ENCODE measurements at places on chromosomes 2 and 18.

GRCh38 chr2:126952216-126952615 lies 53.5 kb downstream of the TEX51 start:
- no peak for DNase-seq

GRCh38 chr2:159916511-159916910 lies 118.5 kb upstream of the CD302 start:
- no peak for DNase-seq

- no peak for DNase-seq
Observed at GRCh38 chr2:239424337-239425045, 23.7 kb upstream of the HDAC4 start.

- DNase-seq, result peak; percentile 7
Observed at GRCh38 chr2:142877216-142877838, at the start of gene KYNU. Gene KYNU, plus strand, starts transcription at chr2:142877664. Its CDS starts 7,704 bp downstream, at chr2:142885368.

- no peak for DNase-seq
Observed at GRCh38 chr2:149221898-149222297, 108.5 kb upstream of the LYPD6 start.

GRCh38 chr2:159808032-159808425 lies 10.0 kb upstream of the CD302 start:
- DNase-seq, result no peak

DNA sequence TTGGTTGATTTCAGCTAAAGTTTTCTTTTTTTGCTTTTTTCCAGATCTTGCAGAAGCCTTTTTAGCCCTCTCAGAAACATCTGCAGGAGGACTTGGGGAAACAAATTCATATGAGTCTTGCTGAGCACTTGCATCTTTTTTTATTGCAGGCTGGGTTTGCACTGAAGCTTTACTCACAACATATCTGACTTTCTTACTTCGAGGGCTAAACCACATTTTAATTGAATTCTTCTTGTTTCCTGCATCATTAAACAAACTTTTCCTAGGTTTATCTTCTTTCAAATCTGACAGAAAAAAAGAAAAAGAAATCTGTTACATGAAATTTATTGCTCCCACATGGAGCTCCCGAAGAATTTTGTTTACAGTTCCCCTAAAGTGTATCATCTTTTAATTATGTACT lies 28.3 kb downstream of the BARD1 start:
- no peak for DNase-seq

- DNase-seq, result no peak
Observed at GRCh38 chr2:38454081-38454480, 77.0 kb upstream of the ATL2 start.

DNA sequence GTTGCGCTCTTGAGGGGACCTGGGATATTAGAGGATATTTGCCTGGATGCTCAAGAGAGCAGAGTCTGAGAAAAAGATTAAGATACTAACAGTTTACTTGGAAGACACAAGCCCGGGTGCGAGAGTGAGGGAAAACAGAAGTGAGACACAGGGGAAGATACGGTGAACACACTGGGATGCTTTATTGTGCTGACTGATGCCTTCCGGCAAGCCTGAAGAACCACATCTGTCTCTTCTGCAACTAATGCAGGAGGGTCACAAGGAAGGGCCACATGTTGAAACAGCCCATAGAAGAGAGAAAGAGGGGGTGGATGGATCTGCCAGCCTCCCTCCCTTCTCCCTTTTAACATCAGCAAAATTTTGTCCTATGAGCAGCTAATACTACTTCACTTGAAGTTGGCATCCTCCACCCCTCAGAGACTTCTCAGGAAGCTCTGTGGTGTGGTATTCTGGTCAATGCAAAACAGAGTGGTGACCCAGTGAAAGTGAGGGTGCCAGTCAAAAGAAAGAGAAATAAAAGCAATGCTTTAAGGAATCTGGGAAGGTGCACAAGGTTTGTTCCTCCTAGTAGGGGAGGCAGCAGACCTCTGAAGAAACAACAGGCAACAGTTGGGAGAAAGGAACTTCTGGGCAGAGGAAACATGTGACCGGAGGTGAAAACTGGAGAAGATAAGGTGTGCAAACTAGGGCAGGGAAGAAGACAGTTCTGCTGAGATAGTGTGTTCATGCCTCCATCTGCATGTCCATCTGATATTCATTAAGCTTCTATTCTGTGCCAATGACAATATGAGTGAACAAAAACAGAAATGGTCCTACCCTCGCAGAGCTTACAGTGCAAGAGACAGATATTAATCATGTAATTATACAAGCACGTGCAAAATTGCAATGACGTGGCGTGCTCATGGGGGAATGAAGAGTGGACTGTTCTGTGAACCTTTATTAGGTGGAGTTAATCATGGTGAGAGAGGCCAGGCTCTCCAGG lies 107.1 kb downstream of the LYPD6B start:
- DNase-seq, result no peak

DNA sequence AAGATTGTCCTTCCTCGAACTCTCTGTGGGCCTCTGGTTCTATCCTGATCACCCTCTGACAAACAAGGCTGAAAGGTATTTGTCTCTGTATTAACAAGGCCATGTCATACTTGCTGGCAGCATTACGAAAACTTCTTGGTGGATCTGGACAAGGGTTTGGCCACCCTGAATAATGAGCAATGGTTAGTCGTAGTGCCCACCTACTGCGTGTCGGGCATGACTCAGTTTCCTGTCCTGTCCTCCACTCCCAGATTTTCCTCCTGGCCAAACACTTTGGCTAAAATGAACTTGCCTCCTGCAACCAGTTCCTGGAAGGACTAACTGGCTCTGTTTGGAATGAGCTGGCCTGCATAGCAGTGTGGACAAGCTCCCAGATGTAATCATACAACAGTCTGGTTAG lies 198.5 kb upstream of the SMIM21 start:
- peak; percentile 0 for DNase-seq

- no peak for DNase-seq
Observed at GRCh38 chr2:29662861-29663260, 258.5 kb downstream of the ALK start.

DNA sequence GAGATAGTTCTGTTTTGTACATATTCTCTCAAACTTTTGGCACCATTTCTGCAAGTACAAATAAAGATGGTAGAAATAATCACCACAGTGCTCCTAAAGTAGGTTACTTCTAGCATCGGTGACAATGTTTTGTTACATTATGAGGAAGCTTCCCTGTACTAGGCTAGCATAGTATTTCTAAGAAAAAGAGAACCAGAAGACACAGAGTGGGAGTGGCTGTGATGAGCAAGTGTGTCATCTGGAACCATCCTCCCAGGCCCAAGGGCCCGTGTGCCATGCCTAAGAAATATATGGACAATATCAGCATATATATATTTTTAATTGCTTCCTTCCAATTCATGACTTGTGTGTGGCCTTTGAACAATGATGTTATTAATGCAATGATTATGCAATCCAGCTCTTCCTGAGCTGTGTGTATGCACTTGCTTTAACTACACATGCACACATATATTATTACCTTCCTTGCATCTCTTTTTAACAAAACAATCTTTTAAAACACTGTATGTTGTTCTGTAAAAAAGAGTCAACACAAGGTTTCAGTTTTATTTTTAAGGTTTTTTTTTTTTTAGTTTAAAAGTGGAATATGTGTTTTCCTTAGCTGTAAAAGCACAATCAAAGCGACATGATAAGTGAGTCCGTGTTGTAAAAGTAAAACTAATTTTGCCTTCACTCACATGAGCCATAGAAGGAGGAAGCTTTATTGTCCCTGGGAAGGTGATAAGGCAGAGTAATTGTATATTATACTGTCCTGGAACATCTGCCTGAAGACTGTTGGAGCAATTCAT lies 303.9 kb downstream of the ZNF407 start:
- no peak for DNase-seq

DNA sequence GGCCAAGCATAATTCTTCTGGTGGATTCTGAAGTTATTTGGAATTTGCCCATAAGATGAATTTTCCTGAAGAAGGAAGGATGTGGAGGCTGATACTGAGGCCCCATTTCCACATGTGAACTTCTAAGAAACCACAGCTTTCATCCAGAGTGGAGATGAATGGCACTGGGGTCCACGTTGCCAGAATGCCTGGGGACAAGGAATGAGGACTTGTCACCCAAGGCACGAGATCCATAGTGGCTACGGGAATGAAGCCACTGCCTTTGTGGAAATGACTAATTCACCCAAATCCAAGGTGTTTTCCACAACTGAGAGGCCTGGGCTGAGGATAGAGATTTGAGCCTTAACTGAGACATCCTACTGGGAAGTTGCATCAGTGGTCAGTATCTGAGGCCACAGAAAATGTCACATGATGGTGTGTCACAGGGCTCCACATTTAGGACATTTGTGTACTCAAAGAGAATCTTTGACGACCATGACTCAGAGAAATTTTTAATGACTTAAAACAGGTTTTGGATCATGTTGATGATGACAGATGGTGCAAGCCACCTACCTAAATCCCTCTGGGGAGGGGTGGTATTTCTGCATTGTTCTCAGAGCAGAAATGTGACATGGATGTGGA lies 286.1 kb downstream of the SOX11 start:
- no peak for DNase-seq

GRCh38 chr2:69499242-69499641 lies 62.0 kb upstream of the NFU1 start:
- DNase-seq, result no peak

- DNase-seq, result no peak
Observed at GRCh38 chr2:37858400-37858711, 66.7 kb upstream of the RMDN2 start.

GRCh38 chr18:9919564-9920232 lies 5.9 kb downstream of the VAPA start:
- no peak for DNase-seq

GRCh38 chr2:8682719-8683667 lies 1.1 kb downstream of the ID2 start:
- DNase-seq, result peak; percentile 3

- no peak for DNase-seq
Observed at GRCh38 chr2:1625281-1626001, 118.9 kb downstream of the PXDN start.

DNA sequence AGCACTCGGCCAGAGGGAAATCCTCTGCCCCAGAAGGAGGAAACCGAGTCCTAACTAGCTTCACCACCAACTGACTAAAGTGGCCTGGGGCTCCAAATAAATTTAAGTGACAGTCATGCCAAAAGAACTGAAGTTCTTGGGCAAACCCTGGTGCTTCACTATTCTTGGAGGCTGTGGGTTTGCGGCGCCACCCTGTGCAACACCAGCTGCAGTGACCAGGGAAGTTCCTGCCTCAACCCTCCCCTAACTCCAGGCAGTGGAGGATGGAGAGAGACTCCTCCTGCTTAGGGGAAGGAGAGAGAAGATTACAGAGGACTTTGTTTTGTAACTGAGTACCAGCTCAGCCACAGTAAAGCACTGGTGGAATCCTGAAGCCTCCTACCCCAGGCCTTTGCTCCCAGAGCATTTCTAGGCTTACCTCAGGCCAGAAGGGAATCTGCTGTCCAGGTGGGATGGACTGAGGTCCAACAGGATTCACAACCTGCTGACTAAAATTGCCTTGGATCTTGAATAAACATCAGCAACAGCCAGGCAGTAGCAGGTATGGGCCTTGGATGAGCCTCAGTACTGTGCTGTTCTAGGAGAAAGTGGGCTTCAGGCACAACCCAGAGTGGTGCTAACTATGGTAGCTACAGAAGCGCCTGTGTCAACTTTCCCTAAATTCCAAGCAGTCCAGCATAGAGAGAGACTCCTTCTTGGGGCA lies 29.4 kb upstream of the BMP10 start:
- no peak for DNase-seq

DNA sequence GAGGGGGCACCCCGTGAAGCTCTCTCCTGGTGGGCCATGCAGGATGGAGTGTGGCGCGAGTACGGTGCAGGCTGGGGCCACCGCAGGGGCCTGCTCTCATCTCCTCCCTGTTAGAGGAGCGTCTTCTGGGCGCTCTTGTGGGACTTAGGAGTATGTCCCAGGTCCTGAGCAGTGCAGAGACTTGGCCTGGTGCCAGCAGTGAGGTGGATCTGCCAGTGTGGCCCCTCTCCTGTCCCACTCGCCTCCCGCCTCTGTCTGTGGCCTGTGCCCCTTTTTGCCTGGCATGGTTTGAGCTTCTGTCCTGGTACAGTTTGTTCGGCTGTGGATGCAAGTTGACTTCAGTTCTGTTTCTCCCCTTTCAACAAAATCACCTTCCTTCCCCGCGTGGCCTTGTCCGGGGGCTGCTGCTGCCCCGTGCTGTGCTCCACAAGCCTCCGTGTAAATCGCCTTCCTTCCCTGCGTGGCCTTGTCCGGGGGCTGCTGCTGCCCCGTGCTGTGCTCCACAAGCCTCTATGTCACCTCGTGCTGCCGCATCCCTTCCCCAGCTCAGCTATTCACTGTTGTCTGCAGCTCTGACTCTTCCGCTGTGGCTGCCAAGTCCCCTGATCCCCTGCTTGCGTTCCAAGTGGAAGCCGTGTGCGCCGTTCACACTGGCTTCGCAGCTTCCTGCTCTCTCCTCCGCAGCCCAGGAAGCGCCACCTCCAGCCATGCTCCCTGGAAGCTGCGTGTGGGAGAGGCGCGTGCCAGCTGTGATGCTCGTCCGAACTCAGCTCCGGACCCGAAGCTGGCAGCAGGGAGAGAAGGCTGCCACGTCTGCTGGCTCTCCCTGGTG lies 13.7 kb downstream of the LDLRAD4 start:
- DNase-seq, result no peak

GRCh38 chr2:143719406-143719805 lies 590.2 kb downstream of the ARHGAP15 start:
- DNase-seq, result no peak

GRCh38 chr2:60957643-60958042 lies 59.9 kb upstream of the PEX13 start:
- no peak for DNase-seq

DNA sequence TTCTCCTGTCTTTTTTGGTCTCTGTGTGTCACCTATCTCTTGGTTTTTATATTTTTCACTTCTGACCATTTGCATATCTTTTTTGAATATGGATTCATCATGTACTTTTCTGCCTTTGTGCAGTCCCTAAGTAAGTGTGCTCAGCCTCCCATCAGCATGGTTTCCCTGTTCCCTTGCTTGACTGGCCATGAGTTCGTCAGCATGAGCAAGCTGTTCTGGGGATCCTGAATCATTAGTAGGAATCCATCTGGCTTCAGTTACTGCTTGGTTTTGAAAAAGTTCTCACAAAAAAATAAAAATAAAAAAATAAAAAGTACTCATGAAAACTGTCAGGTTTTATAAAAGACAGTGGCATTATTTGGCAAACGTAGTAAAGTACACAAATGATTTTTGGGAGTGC lies 144.1 kb downstream of the NCOA1 start:
- peak; percentile 19 for DNase-seq

DNA sequence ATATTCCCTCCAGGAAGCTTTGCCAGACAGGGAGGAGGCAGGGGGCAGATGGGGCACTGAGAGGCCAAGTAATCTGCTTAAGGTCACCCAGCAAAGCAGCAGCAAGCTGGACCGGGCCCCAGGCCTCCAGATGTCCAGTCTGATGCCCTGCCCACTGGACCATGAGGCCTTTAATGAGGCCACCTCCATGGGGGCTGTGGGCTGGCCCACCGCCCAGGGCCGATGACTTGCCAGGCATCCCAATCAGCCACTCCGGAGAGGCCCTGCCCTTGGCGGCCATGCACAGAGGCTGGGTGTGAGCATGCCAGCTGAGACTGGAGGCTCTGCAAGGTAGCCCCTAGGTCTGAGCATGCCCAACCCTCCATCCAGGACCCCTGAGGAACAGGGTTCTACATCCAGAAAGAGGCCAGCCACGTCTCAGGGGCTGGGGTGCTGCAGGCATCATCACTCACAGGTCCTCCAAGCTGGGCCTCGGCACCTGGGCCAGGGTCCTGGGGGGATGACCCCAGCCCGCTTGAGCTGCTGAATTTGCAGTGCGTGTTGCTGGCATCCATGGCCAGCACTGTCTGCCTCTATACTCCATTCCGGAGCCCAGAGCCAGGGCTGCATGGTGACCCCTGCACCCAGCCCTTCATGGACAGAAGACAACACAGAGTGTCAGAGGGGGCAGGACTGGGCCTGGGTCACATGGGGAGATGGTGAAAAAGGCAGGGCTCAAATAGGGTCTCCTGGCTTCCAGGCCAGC lies 164.2 kb downstream of the INHBB start:
- no peak for DNase-seq

- no peak for DNase-seq
Observed at GRCh38 chr2:228763379-228763981, 507.6 kb downstream of the PID1 start.

Data from RKO (cell line).